ENCODE measurements at places on chromosomes 4 and X.
A peak's percentile ranks its signal among the peaks of the same experiment; 100 is the strongest.

DNA sequence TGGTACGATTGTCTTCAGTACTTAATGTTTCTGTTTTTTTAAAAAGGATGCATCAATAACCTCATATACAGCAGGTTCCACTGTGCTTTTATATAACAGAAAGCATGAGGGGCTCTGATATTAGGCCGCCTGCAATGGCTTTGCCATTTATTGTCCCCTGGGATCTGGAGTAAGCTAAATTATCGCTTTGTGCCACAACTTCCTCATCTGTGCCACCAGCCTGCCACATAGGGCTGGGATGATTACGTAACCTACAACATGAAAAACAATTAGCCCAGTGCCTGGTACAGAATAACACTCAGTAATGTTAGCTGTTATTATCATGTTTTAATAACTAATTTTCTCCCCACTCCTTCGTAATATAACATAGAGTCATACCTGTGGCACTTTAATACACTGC, 65.5 kb upstream of the TRIM2 start:
- no peak for DNase-seq
- no peaks in the 10 kb centered on the region for H3K27me3 ChIP-seq
- H3K36me3 ChIP-seq: no peaks in the 10 kb centered on the region
- no peak overlapping the region for H3K4me3 ChIP-seq

DNA sequence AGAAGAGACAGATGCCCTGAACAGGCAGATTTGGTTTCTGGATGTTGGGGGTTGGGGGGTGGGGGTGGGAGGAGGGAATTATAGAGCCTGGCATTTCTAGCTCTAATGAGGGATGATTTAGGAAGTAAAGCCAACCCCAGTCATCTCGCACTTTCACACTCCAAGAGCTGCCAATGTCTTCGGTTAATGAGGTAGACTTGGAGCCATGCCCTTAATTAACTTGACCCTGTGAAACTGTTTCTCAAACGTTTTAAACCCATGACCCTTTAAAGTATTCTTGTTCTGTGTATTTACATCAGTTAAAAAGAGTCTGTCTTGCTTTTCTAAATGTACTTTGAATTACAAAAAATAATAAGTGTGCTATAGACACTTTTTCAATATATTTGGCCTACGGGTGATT, 466.9 kb downstream of the FAT4 start:
- H3K27ac ChIP-seq: no peak overlapping the region
- no peaks in the 10 kb centered on the region for H3K27me3 ChIP-seq
- H3K36me3 ChIP-seq: no peaks in the 10 kb centered on the region

GRCh38 chrX:9745417-9746115, 20.1 kb downstream of the GPR143 start:
- no peak overlapping the region for H3K4me3 ChIP-seq
- no peak for DNase-seq
- no peaks in the 10 kb centered on the region for H3K4me1 ChIP-seq

GRCh38 chr4:155822572-155822971, 43.5 kb downstream of the ASIC5 start:
- no peaks in the 10 kb centered on the region for H3K27me3 ChIP-seq
- DNase-seq: peak; percentile 17
- no peak overlapping the region for H3K27ac ChIP-seq
- H3K4me3 ChIP-seq: no peak overlapping the region
- H3K4me1 ChIP-seq: no peaks in the 10 kb centered on the region

GRCh38 chr4:82381235-82381634, 7.4 kb upstream of the HNRNPD start:
- no peak for DNase-seq
- H3K27ac ChIP-seq: no peak overlapping the region
- no peaks in the 10 kb centered on the region for H3K4me1 ChIP-seq
- no peak overlapping the region for H3K4me3 ChIP-seq
- H3K36me3 ChIP-seq: no peaks in the 10 kb centered on the region

GRCh38 chrX:129606918-129607317, 47.8 kb downstream of the APLN start:
- H3K27me3 ChIP-seq: no peaks in the 10 kb centered on the region
- no peak overlapping the region for H3K4me3 ChIP-seq
- H3K36me3 ChIP-seq: no peaks in the 10 kb centered on the region
- H3K27ac ChIP-seq: no peak overlapping the region
- DNase-seq: peak; percentile 56

- no peaks in the 10 kb centered on the region for H3K36me3 ChIP-seq
- no peak for DNase-seq
- no peaks in the 10 kb centered on the region for H3K4me1 ChIP-seq
Measured at GRCh38 chr4:88780389-88780788, 82.8 kb upstream of the NAP1L5 start.

GRCh38 chrX:133653358-133653757, 238.1 kb upstream of the GPC4 start:
- no peak overlapping the region for H3K4me3 ChIP-seq
- DNase-seq: no peak
- H3K4me1 ChIP-seq: no peaks in the 10 kb centered on the region
- H3K36me3 ChIP-seq: no peaks in the 10 kb centered on the region

DNA sequence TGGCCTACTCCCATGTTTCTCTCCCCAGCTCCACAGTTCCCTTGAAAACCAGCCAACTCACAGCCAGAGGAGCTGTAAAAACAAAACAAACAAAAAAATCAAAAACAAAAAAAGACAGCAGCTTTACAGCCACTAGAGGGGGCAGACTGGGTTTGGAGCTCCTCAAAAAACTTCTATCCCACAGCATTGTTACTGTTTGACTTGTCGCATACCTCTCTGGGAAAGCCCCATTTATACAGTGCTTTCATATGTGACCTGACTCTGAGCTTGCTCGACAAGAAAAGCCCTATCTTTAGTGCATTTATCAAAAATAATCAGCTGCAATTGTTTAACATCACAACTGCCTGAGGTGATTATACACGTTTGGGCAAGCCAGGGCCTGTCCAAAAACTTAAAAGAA, 21.6 kb downstream of the TSPAN6 start:
- no peak overlapping the region for H3K4me3 ChIP-seq
- H3K4me1 ChIP-seq: no peaks in the 10 kb centered on the region
- H3K27me3 ChIP-seq: no peaks in the 10 kb centered on the region
- peak; percentile 64 for DNase-seq

GRCh38 chr4:71584585-71584984, 199.3 kb downstream of the GC start:
- H3K36me3 ChIP-seq: no peaks in the 10 kb centered on the region
- H3K27ac ChIP-seq: no peak overlapping the region
- no peak overlapping the region for H3K4me3 ChIP-seq
- peak; percentile 8 for DNase-seq
- no peaks in the 10 kb centered on the region for H3K27me3 ChIP-seq
- H3K4me1 ChIP-seq: no peaks in the 10 kb centered on the region

GRCh38 chrX:121558886-121559285, 511.5 kb downstream of the GLUD2 start:
- H3K27ac ChIP-seq: no peak overlapping the region
- no peak for DNase-seq
- no peak overlapping the region for H3K4me3 ChIP-seq
- H3K27me3 ChIP-seq: no peaks in the 10 kb centered on the region
- H3K4me1 ChIP-seq: no peaks in the 10 kb centered on the region
- H3K36me3 ChIP-seq: no peaks in the 10 kb centered on the region

- H3K4me1 ChIP-seq: no peaks in the 10 kb centered on the region
- H3K27ac ChIP-seq: no peak overlapping the region
- no peak overlapping the region for H3K4me3 ChIP-seq
- DNase-seq: peak; percentile 76
Measured at GRCh38 chr4:181971411-181971810, 271.8 kb upstream of the TENM3 start.

DNA sequence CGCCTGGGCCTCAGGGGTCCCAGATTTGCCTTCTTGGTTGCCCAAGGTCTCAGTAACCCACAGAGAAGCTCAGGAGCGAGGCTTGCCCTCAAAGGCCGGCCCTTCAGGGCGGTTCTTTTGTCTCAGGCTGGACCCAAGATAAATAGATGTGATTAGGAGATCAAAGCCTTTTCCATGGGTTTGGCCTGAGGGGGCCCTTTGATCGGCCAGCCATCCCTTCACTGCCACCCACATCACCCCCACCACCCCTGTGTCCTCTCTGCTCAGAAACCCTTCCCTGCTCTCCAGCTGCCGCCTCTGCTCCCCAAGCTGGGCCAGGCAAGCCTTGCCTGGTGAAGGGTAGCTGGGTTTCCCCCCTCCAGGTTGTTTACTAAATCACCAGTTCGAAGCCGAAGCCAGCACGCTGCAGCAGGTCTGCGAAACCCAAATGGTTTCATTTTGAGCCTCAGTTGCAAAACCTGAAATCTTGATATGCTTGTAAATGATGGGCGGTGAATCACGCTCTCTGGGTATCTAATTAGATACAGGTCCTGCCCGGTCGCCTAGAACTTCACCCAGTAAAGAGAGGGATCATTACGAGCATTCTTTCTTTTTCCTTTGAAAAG, 202.6 kb upstream of the BCOR start:
- no peak overlapping the region for H3K27ac ChIP-seq
- no peak for DNase-seq
- H3K27me3 ChIP-seq: no peaks in the 10 kb centered on the region
- no peak overlapping the region for H3K4me3 ChIP-seq

GRCh38 chrX:10146346-10146745, 10.4 kb upstream of the CLCN4 start:
- no peak overlapping the region for H3K4me3 ChIP-seq
- H3K36me3 ChIP-seq: peaks cover 2% of the 10 kb centered on the region
- H3K4me1 ChIP-seq: no peaks in the 10 kb centered on the region
- H3K27ac ChIP-seq: no peak overlapping the region

DNA sequence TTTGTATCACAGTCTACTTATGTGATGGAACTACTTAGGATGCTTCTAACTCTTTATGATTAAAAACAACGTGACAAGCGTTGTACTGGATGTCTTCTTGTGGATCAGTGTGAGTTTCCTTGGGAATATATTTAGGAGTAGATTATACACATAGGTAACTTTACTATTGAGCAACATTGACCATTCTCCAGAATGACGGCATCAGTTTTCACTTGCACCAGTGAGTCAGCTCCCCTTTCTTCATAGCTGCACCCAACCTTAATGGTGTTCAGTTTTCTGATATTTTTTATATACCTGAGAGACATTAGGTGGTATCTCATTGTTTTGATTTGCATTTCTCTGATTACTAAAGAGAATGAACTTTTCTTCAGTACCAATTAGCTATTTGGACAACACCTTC, 343.9 kb downstream of the ADGRL3 start:
- no peak overlapping the region for H3K4me3 ChIP-seq
- DNase-seq: no peak
- no peaks in the 10 kb centered on the region for H3K27me3 ChIP-seq
- H3K36me3 ChIP-seq: no peaks in the 10 kb centered on the region

- no peaks in the 10 kb centered on the region for H3K4me1 ChIP-seq
- H3K4me3 ChIP-seq: no peak overlapping the region
- no peaks in the 10 kb centered on the region for H3K27me3 ChIP-seq
- DNase-seq: no peak
- no peak overlapping the region for H3K27ac ChIP-seq
- H3K36me3 ChIP-seq: no peaks in the 10 kb centered on the region
Measured at GRCh38 chr4:90142081-90142480, 14.9 kb downstream of the CCSER1 start.

DNA sequence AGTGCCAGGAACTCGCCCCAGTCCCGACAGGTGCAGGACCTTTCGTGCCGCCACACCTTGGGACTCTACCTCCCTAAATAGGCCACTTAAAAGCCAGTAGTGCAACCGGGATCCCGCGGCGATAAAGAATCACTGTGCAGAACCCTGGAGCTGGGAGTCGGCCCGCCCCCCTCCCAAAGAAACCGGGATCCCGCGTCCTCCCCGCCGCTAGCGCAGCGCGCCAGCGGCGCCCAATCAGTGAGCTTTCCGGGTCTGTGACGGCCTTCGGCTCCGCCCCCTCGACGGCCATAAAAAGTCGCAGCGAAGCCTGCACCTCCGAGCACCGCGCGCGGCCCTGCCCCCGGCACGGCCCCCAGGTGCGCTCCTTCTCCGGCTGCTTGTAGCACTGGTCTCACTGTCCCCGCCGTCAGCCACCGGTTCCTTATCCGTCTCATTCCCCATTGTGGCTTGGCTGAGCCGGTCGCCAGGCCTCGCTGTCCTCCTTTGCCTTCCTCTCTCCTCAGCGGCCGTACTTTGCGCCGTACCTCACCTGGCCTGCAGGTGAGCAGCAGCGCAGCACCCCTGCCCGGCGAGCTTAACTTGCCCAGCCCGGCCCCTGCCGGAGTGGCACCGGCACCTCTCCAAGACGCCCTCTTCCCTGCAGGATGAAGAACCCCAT, at the start of gene LRAT:
Gene LRAT, plus strand, starts transcription at position 318 of the 658 bp plus-strand sequence. Its CDS starts 327 bp downstream, at position 645.
- no peak for DNase-seq
- no peak within 1 kb of the TSS for H3K27ac ChIP-seq
- H3K4me3 ChIP-seq: peak within 1 kb of the TSS; percentile 59
- H3K4me1 ChIP-seq: no peaks in the 10 kb centered on the region
- H3K36me3 ChIP-seq: no peaks in the 10 kb centered on the region
- peaks cover 26% of the 10 kb centered on the region for H3K27me3 ChIP-seq

DNA sequence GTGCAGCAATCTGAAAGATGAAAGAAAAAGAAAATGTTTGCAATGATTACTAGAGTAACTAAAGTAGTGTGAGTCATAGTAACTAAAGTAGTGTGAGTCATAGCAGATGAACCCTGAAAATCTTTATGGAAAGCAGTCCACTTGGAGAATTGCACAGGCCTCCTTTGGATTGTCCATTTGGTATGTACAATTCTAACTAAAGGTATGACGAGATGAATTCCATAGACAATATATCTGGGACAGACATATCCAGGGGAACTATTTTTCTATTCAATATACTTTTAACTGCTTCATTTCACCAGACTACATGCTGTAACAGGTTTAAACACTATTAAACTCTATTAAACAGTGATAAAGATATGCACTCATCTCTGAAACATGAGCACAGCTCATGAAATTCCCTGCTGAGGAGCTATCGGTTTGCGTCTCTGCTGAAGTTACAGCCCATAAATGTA, 798.7 kb downstream of the PCDH7 start:
- peak; percentile 81 for DNase-seq
- H3K27me3 ChIP-seq: no peaks in the 10 kb centered on the region
- no peaks in the 10 kb centered on the region for H3K36me3 ChIP-seq
- no peaks in the 10 kb centered on the region for H3K4me1 ChIP-seq
- H3K4me3 ChIP-seq: no peak overlapping the region

GRCh38 chrX:49231333-49232000, 1.7 kb downstream of the CACNA1F start:
- no peaks in the 10 kb centered on the region for H3K4me1 ChIP-seq
- H3K27me3 ChIP-seq: no peaks in the 10 kb centered on the region
- H3K36me3 ChIP-seq: no peaks in the 10 kb centered on the region
- no peak overlapping the region for H3K4me3 ChIP-seq
- DNase-seq: no peak

DNA sequence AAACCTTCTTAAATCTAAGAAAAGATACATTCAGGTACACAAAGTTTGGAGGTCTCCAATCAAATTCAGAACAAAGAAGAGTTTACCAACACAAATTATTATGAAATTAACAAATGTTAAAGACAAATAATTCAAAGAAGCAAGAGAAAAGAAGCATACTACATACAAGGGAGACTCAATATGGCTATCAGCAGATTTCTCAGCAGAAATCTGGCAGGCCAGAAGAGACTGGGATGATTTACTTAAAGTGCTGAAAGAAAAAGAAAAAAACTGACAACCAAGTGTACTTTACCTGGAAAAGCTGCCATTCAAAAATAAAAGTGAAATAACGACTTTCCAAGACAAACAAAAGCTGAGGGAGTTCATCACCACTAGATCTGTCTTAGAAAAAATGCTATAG, 64.4 kb upstream of the HTR2C start:
- no peaks in the 10 kb centered on the region for H3K36me3 ChIP-seq
- no peak overlapping the region for H3K27ac ChIP-seq
- H3K4me3 ChIP-seq: no peak overlapping the region
- no peaks in the 10 kb centered on the region for H3K4me1 ChIP-seq
- H3K27me3 ChIP-seq: no peaks in the 10 kb centered on the region
- no peak for DNase-seq

Measured in fibroblast of lung (primary cell).